Muscle of leg (tissue), 16 donors: ENCODE measurements at places on chromosomes 3 and 15.

GRCh38 chr3:119748991-119749390, 32.9 kb upstream of the NR1I2 start:
- no peaks in the 10 kb centered on the region for H3K36me3 ChIP-seq
- DNase-seq, result no peak
- no peak overlapping the region for H3K4me3 ChIP-seq
- no peaks in the 10 kb centered on the region for H3K27me3 ChIP-seq

DNA sequence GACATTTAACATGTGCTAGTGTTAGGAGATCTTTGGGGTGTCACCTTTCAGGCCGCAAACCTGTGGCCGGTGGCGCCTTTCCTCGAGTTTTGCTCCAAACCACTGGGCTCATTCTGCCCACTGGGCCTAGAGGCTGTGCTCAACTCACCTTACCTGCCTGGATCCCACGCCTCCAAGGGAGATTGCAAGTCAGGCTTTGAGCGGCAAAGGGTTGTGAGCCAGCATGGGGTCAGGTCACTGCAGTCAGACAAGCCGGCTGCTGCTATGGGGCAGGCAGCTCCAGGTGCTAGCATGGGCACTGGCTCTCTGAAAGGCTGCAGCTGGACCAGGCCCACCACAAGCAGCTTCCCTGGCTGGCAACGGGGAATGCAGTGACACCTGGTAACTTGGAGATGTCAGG, 265.5 kb downstream of the ZBBX start:
- H3K27ac ChIP-seq, result no peak overlapping the region
- no peak for DNase-seq
- H3K36me3 ChIP-seq, result no peaks in the 10 kb centered on the region
- H3K4me1 ChIP-seq, result peaks cover 4% of the 10 kb centered on the region
- H3K4me3 ChIP-seq, result no peak overlapping the region
- H3K27me3 ChIP-seq, result no peaks in the 10 kb centered on the region

- H3K27ac ChIP-seq, result no peak overlapping the region
- H3K4me1 ChIP-seq, result no peaks in the 10 kb centered on the region
- no peaks in the 10 kb centered on the region for H3K36me3 ChIP-seq
- no peak overlapping the region for H3K4me3 ChIP-seq
- H3K27me3 ChIP-seq, result no peaks in the 10 kb centered on the region
- no peak for DNase-seq
These were observed 36.5 kb upstream of the ZMAT3 start for GRCh38 chr3:179108086-179108485.

DNA sequence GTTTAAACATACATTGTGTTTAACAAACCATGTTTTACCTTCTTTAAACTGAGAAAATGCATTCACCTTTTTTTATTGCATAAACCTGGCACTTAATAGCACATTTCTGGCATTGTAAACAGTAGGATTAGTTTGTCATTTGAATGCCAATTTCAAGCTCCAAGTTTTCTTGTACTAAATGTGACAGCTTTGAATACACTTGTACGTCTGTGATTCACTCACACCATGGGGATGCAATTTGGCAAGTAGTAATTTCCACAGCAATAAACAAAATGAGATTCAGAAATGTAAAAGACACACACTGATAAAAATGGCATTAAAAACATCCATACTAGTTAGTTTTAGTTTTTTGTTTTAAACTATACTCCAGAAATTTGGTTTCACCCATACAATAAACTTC, 598.9 kb downstream of the SI start:
- H3K36me3 ChIP-seq, result no peaks in the 10 kb centered on the region
- H3K27ac ChIP-seq, result no peak overlapping the region
- no peak overlapping the region for H3K4me3 ChIP-seq
- H3K4me1 ChIP-seq, result no peaks in the 10 kb centered on the region

- peak; percentile 70 for DNase-seq
- H3K27ac ChIP-seq, result peak overlapping the region; percentile 81
- peaks cover 10% of the 10 kb centered on the region for H3K27me3 ChIP-seq
- peaks cover 8% of the 10 kb centered on the region for H3K4me1 ChIP-seq
- H3K36me3 ChIP-seq, result no peaks in the 10 kb centered on the region
These were observed 112.8 kb upstream of the ICE2 start for GRCh38 chr15:60591496-60592370.

DNA sequence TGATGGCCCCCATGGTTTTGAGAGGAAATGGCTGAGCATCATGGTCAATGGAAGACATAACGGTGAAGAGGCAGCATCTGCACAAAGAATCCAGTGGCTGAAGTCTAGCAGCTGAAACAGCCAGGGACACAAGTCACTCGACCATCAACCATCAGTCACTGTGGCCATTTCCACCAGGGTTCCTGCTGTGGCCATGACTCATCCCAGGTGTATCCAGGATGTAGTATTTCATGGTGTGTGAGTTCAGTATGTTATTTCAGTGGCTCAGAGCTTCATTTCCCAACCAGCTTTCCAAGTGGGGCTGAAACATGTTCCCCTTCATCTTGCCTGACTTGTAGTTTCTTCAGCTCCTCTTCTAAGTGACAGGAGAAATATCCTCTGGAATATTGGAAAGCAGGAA, 47.8 kb upstream of the WNT5A start:
- no peaks in the 10 kb centered on the region for H3K36me3 ChIP-seq
- no peaks in the 10 kb centered on the region for H3K27me3 ChIP-seq
- no peak overlapping the region for H3K4me3 ChIP-seq
- no peak for DNase-seq
- H3K27ac ChIP-seq, result no peak overlapping the region
- H3K4me1 ChIP-seq, result no peaks in the 10 kb centered on the region

DNA sequence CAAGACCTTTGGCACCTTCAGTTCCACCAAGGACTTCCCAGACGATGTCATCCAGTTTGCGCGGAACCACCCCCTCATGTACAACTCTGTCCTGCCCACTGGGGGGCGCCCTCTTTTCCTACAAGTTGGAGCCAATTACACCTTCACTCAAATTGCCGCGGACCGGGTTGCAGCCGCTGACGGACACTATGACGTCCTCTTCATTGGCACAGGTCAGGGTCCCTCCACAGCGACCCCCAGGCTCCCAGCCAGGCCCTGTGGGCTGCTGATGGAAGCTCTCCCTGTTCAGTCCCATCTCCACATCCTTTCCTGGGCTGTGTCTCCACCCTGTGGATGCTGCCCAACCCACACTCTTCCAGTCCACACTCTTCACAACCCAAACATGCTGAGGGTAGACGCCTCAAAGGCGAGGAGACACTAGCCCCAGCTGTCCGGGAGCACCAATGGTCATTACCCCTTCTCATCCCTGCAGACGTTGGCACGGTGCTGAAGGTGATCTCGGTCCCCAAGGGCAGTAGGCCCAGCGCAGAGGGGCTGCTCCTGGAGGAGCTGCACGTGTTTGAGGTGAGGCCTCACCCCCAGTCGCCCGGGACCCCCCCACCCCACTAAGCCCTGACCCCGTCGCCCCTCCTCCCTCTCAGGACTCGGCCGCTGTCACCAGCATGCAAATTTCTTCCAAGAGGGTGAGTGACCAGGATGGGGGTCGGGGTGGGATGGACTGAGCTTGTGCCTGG, 4.3 kb upstream of the LSMEM2 start:
- DNase-seq, result no peak
- no peak overlapping the region for H3K4me3 ChIP-seq
- H3K36me3 ChIP-seq, result peaks cover 34% of the 10 kb centered on the region
- peaks cover 46% of the 10 kb centered on the region for H3K4me1 ChIP-seq
- H3K27ac ChIP-seq, result no peak overlapping the region

DNA sequence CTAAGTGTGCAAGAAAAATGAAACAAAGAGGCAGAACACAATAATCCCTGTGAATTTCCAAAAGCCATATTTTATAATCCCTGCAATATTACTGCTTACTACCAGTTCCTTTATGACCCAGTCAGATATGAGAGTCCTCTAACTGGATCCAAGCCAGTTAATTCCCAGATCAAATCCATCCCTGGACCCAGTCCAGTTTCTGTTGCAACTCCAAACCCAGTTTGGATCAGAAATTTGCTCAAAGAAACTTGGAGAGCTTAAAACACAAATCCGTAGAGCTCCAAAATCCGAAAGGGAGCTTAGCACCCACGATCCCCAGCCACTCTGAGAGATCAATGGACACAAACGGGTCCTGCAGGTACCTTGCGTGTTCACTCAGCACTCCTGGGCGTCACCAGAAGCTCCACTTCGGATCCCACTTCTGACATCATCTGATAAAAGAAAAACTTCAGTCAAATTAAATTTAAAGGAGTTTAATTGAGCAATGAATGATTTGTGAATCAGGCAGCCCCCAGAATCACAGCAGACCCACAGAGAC, 32.6 kb upstream of the THUMPD3 start:
- no peak overlapping the region for H3K27ac ChIP-seq
- H3K4me3 ChIP-seq, result no peak overlapping the region
- no peak for DNase-seq
- peaks cover 3% of the 10 kb centered on the region for H3K4me1 ChIP-seq
- no peaks in the 10 kb centered on the region for H3K27me3 ChIP-seq

DNA sequence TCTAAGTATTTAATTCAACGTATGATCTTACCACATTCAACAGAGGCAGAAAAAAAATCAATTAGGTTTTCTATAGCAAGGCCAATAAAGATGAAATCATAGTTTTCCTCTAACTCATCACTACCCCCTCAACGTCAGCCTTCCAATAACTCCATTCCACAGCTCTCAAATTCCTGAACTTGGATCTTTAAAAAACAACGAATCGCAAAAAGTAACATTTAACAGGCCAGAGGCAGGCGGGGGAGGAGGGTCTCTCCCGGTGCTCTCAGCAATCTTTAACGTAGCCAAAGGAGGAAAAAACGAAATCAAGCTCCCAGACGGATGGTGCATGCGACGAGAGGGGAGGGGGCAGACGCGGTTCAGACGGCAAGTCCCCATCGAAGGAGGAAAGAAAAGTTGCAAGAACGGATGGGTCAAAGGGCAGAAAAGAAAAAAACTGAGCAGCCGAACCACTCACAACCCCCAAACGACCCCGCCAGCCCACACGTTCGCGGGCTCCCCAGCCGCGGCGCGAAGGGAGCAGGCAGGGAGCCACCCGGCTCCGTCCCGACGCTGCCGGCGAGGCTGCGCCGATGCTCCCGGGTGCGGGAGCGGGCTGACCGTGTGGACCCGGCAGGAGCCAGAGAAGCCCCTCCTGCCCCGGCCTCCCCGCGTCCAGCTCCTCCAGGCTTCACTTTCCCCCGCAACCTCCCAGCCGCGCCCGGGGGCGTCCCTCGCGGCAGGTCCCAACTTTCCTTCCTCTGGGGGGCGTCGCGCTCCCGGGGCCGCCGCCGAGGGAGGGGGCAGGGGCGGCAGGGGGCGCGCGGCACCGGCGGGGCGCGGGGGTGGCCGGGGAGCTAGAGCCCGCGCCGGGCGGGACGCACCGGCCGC, 703 bp downstream of the PEAK1 start:
- peaks cover 8% of the 10 kb centered on the region for H3K4me1 ChIP-seq
- DNase-seq, result peak; percentile 85
- no peaks in the 10 kb centered on the region for H3K27me3 ChIP-seq
- peak overlapping the region; percentile 85 for H3K4me3 ChIP-seq
- peak overlapping the region; percentile 93 for H3K27ac ChIP-seq
- no peaks in the 10 kb centered on the region for H3K36me3 ChIP-seq

DNA sequence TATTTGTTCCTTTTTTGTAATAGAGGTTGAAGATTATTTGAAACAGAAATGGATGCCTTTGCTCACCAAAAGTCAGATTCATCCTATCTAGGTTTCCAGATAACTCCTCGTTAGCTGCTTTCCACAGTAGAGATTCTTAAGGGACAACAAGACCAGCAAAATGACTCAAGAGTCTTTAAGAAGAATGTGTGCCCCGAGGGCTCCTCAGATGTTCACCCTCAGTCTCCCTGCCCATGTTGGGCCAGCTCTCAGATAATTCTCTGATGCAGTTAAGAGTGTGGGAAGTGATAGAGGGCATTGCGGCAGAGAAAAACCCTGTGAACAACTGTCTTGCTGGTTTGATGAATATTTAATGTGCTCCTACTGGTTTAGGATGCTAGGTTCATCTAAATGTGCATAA, 251.1 kb downstream of the PTPRG start:
- H3K27me3 ChIP-seq, result no peaks in the 10 kb centered on the region
- no peaks in the 10 kb centered on the region for H3K36me3 ChIP-seq
- no peak overlapping the region for H3K27ac ChIP-seq

GRCh38 chr3:172696357-172696756, 14.5 kb downstream of the NCEH1 start:
- H3K4me3 ChIP-seq, result no peak overlapping the region
- H3K4me1 ChIP-seq, result no peaks in the 10 kb centered on the region
- DNase-seq, result no peak
- H3K27ac ChIP-seq, result no peak overlapping the region

DNA sequence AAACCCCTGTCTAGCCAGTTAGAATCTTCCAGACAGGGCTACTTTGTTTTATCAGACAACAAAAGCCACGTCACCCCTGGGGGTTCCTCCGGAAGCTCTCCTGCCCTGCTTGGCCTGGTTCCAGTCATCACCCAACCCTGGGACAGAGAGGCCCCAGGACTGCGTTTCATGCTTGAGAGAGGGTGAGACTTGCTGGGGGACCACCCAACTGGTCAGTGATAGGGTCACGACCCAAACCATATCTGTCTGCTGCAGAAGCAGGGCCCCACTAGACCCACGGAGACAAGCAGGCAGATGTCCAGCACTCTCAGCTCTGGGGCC, 1.2 kb downstream of the NT5DC2 start:
- DNase-seq, result peak; percentile 38
- peak overlapping the region; percentile 55 for H3K4me3 ChIP-seq
- H3K27ac ChIP-seq, result no peak overlapping the region
- peaks cover 58% of the 10 kb centered on the region for H3K4me1 ChIP-seq
- H3K27me3 ChIP-seq, result no peaks in the 10 kb centered on the region
- peaks cover 22% of the 10 kb centered on the region for H3K36me3 ChIP-seq

DNA sequence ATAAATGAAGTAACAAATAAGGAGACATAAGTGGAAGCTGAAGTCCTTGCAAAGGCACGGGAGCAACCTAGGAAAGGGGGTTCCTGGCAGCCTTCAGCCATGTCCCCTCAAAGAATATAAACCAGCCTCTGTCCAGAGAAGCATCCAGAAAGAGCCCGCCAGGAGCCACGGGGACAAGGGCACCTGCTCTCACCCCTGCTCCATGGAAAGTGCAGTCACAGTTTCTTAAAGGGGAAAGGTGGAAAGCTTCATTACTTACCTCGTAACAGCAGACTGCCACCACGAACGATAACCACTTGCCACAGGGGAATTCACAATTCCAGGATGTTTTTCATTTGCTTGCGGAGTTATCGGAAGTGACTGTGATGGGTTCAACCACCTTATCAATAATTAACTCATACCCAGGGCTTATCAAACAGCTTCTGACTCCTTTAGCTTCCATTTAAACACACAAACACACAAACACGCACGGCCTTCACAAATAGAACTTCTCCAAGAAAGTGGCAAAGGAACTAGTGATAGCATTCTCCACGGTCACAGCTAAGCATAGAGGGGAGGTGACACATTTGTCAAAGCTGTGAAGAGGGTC, 134.2 kb upstream of the IGF1R start:
- H3K4me3 ChIP-seq, result no peak overlapping the region
- no peaks in the 10 kb centered on the region for H3K27me3 ChIP-seq
- no peaks in the 10 kb centered on the region for H3K36me3 ChIP-seq
- no peak for DNase-seq

DNA sequence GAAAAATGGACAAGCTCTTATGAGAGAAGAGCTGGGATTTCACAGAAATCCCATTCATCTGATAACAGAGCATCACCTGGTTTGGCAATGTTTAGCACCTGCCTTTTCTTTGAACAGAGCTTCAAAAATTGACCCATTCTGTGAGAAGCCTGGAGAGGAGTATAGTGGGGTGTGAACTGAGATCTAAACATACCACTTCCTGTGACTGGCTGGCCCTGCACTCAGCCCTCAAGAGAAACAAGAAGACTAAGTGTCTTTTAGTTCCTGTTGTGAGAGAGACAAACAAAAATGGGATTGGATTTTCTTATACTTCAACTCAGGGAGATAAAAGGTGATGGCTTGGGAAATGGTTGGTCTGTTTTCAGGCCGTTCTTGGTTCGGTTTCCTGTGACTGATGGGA, 1060.2 kb downstream of the ROBO1 start:
- H3K36me3 ChIP-seq, result no peaks in the 10 kb centered on the region
- H3K4me3 ChIP-seq, result no peak overlapping the region
- H3K4me1 ChIP-seq, result no peaks in the 10 kb centered on the region
- DNase-seq, result no peak
- H3K27ac ChIP-seq, result no peak overlapping the region
